ENCODE measurements at places on chromosomes 7 and 10.

DNA sequence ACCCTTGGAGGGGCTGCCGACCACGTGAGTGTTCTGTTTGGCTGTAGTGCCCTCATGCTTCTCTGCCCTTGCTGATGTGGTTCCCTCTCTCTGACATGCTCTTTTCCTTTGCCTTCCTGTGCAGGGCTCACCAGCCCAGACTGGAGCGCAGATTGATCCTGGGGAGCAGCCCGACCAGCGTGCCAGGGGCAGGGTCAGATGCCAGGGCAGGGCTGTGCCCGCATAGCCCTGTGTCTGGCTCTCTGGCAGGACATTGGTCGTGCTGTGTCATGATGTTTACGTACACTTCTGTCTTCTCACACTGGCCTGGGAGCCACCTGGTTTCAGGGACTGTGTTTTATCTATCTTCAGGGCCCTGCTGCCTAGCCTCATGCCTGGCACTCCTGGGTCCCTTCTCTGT lies 300.8 kb downstream of the CAMK1D start:
- DNase-seq, result no peak

GRCh38 chr7:130256704-130257103 lies 10.0 kb upstream of the CPA2 start:
- DNase-seq, result no peak

- no peak for DNase-seq
Observed at GRCh38 chr7:56097700-56098099, 4.9 kb upstream of the PHKG1 start.

DNA sequence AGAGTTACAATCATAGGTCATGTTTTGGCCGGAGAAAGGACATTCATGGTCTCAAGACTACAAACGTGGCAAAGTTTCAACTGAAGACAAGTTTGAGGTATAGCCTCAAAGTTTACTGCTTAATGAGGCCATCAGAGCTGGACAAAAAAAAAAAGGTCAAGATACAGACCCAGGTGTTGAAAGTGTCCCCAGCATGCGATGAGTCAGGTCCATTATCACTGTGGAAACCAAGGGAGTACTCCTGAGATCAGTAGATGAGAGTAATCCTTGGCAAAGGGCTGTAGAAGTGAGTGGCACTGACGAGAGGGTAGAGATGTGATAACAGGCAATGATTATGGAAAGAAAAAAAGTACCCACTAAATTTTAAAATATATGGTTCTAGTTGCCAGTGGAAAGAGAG lies 80.1 kb upstream of the LRRN3 start:
- DNase-seq, result peak; percentile 19

- DNase-seq, result no peak
Observed at GRCh38 chr10:2920637-2921036, 146.7 kb upstream of the PFKP start.

Measured in stimulated activated CD4-positive, alpha-beta T cell treated with anti-CD3 and anti-CD28 coated beads, Interleukin-1b, Interleukin-23, amount 100 ng/mL, for 48 hours (primary cell).